Fibroblast of skin of left quadriceps (primary cell): ENCODE measurements at places on chromosomes 12 and 14.

- DNase-seq, result no peak
These were observed 44.5 kb downstream of the GTF2A1 start for GRCh38 chr14:81176241-81176640.

GRCh38 chr14:78028471-78028870 lies 141.7 kb upstream of the NRXN3 start:
- DNase-seq, result no peak

- DNase-seq, result no peak
These were observed 18.0 kb downstream of the FOXN4 start for GRCh38 chr12:109291117-109291516.

DNA sequence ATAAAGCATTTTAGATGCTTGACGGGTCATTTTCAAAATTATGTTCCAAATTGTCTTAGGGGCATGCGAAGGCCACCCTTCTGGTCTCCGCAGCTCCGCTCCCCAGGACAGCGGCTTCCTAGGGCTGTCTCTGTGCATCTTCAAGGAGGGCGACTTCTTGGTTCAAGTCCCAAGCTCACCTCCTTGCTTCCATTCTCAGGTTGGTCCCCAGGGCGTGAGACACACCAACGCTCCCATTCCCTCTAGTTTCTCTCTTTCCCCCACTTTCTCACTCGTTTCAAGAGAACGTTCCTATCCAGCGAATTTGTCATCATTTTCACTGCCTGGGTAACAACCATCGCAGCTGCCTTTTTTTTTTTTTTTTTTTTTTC lies 109.4 kb upstream of the CCND2 start:
- no peak for DNase-seq

- no peak for DNase-seq
These were observed 4.9 kb downstream of the AMN start for GRCh38 chr14:102927346-102927877.

DNA sequence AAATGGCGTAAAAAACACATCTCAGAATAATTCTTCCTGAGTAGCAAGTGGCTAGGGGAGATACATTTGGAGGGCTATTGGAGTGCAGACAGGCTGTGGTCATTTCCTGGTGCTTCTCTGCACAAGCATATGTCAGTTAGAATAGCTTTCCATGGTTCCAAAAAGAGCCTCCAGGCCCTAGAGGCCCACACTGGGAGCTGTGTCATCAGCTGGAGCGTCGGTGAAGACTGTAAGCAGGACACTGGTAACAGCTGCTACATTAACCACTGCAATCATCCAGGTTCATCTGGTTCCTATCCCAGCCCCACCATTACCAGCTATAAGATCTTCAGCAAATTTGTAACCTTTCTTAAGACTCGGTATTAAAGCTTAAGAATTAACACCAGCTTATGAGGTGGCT lies 31.7 kb upstream of the APPL2 start:
- no peak for DNase-seq

GRCh38 chr12:46349253-46349652 lies 23.3 kb downstream of the SLC38A2 start:
- DNase-seq, result no peak

DNA sequence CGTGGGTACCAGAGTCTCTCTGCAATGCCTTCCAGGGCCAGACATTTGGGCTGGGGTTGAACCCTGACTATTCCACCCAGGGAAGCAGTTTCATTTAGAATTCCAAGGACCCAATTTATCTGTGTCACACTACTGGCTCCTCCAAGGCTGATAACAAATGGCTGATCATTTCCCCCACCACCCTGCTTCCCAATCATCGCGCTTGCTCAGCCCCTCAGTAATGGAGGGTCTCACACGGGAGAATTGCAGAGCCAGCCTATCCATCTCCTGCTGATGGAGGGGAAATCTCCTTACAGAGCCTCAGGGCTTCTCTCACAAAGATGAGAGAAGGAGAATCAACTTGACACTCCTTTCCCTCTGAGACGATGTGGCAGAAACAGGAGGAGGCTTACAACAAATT lies 78.4 kb upstream of the WSCD2 start:
- no peak for DNase-seq

GRCh38 chr12:89775986-89776365 lies 67.3 kb upstream of the ATP2B1 start:
- no peak for DNase-seq

DNA sequence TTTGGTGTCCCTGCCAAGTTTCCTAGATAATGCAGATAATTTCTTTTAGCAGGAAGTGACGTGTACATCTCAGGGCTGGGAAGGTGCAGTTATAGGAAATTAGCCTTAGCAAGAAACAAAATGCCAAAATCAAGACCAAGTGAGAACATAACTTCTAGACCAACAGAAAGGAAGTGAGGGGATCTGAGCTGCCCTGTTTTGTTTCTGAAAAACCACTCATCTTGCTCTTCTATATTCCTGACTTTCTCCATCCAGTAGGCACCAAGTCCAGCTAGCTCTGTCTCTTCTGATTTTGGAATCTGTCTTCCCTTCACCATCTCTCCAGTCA lies 23.9 kb upstream of the DUSP6 start:
- DNase-seq, result no peak

DNA sequence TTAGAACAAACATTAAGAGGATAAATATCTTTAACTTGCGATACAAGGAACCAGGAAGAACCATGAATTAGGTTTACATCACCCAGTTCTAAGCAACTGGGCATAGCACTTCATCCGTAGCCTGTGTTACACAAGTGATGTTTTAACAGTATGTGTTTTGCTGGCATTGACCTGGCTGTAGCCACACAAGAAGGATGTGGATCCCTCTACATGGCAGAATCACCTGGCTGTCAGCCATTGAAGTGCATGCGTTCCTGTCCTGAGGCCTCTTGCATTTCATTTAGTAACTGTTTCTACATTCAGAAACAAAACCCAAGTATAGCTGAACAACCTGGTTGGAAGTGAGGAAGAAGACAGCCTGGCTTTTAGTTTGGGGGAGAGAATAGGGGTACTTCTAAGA lies 72.2 kb downstream of the TGFB3 start:
- DNase-seq, result no peak

GRCh38 chr12:120972870-120973543 lies 5.3 kb upstream of the HNF1A start:
- no peak for DNase-seq

DNA sequence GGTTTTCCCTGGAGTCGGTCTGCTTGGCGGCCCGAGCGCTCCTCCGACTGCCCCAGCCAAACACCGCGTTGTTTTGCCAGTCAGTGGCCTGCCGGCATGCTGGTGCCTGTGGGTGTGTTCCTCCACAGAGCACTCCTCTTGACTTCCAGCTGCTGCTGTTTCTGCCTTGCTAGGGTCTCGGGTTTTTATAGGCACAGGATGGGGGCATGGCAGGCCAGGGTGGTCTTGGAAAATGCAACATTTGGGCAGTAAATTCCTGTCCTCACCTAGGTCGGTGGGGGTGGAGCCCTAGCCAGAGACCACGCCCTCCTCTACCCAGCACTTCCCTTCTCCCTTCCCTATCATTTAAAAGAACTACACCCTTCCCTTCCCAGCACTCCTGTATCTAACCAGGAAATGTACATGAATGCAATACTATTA lies 34.7 kb upstream of the VASH1 start:
- no peak for DNase-seq

- no peak for DNase-seq
These were observed 259.6 kb upstream of the ATP2B1 start for GRCh38 chr12:89968151-89968700.

- no peak for DNase-seq
These were observed 34.9 kb downstream of the TRMT5 start for GRCh38 chr14:60945984-60946383.

DNA sequence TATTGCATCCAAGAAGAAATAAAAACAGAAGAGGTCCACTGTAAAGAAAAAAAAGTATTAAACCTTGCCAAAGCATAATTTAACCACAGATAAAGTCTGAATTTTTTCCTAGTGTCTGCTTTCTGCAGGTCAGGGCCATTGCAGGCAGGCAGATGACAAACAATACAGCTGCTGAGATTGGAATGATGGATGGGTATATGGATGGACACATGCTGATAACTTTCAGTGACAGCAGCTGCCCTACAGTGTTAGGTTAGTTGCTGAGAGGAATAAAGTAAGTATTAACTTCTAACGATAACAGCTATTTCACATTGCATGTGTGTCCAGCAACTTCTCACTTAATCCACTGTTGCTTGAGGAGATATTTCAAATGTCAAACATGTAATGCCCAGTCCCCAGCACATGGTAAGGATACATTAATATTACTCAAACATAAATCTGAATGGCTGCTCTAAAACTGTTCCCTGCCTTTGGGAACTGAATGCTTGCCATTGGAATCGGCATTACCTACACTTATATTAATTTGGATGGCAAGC lies 515.3 kb downstream of the RMST start:
- no peak for DNase-seq

DNA sequence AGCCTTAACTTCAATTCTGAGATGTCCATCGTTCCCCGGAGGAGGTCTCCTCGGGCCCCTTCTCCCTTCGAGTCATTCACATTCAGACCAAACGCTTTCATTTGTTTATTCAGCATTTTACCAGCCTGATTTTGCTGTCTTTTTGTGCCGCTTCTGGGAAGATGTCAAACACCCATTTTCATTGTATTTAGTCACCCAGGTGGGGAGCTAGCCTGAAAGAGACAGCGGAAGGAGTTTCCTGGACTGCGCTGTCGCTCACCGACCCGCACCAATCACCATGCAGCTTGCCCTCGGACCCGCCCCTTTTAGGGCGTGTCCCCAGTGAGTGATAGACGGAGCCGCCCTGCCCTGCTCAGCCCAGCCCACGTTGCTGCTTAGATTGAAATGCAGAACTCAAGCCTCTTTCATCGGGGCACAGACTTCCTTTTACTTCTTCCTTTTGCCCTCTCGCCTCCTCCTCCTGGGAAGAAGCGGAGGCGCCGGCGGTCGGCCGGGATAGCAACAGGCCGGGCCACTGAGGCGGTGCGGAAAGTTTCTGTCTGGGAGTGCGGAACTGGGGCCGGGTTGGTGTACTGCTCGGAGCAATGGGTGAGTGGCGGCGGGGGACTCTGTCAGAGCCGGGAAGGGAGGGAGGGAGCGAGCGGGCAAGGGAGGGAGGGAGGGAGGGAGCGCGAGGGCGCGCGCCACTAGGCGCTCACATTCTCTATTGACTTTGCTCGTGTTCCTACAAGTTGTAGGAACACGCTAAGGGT lies at the start of gene PAX9:
PAX9 (plus strand) TSS at position 355 of the 752 bp plus-strand sequence; CDS start at position 585, 230 bp downstream.
- DNase-seq, result peak; percentile 38

- no peak for DNase-seq
These were observed 110.5 kb upstream of the CLEC14A start for GRCh38 chr14:38366374-38366773.

DNA sequence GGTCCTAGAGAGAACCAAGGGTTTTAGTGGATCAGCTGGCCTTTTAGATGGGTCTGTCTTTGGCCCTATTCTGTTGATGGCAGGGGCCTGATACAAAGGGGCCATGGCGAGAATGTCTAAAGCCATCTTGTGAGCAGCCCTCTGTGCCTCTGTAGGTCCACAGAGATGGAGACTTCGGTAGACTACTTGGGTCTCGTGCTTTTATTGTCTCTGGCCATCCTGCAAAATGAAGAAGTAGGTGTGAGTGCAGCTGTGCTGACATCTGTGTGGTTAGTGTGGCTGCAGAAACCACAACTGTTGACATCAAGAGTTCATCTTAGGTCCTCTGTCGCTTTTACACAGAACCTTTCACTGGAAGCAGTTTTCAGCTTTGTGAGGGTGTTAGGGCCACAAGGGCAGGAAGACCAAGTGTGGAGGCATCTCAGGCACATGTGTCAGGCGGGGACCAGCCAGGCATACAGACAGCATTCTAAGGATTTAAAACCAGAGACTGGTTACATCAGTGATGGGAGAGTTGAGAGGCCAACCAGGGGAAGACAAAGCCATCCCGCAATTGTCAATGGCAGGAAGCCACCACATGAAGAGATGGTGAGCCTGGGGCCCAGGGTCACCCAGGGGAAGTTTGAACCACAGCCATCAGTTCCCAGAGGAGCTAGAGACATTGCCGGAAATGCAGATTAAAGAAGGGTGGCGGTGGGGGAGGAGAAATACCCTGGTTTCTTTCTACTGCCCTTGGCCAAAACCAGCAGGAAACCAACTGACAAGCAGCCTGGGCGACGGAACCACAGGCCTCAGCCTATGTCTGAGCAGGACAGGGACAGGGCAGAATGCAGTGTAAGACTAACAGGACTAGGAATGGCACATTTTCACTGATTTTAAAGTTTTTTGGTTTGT lies 13.0 kb upstream of the TPCN1 start:
- no peak for DNase-seq

DNA sequence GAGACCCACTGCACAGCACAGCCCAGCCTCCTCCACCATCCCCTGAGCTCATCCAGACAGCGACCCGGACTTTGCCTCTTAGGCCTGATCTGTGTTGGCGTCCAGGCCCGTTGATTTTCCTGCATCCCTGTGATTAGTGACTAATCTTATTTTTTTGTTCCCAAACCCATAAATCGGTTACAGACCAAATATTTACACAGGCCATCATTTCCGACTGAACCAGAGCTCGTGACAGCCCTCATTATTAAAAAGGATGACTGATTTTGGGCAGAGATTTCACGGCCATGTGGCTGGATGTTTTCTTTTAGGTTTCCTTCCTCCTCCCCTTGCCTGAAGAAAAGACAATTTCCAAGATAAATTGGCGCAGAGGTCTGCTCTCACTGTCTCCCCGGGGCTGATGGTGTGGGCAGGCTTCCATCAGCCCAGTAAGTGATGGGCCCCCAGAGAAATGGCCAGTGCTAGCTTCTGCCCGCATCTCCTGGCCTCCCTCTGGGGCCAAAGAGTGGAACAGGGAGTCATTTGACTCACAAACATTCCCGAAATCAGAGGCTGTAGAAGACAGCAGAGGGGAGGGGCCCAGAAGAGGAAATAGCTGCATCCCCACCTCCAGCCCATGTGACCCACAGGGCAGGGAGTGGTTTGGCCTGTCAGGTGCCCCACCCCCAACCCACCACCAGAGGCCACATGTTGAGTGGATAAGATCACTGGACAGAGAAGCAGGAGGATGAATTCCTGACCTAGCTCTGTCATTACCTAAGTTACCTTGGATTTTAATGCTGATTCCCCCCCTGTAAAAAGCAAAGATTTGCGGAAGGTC lies 283.5 kb downstream of the KSR2 start:
- DNase-seq, result peak; percentile 89

GRCh38 chr14:74754157-74754556 lies 9.0 kb upstream of the YLPM1 start:
- no peak for DNase-seq
